ENCODE measurements at places on chromosomes 6 and 20.

- no peak for DNase-seq
These were observed 630.8 kb upstream of the IMPG1 start for GRCh38 chr6:76703285-76703684.

GRCh38 chr6:138726066-138726756 lies 47.4 kb upstream of the CCDC28A start:
- DNase-seq: no peak

GRCh38 chr6:30721198-30722024 lies 1.3 kb downstream of the TUBB start:
- DNase-seq: peak; percentile 96

- no peak for DNase-seq
These were observed 73.3 kb upstream of the LYRM2 start for GRCh38 chr6:89711801-89712200.

- DNase-seq: no peak
These were observed 8.4 kb downstream of the TGM3 start for GRCh38 chr20:2304180-2304579.

DNA sequence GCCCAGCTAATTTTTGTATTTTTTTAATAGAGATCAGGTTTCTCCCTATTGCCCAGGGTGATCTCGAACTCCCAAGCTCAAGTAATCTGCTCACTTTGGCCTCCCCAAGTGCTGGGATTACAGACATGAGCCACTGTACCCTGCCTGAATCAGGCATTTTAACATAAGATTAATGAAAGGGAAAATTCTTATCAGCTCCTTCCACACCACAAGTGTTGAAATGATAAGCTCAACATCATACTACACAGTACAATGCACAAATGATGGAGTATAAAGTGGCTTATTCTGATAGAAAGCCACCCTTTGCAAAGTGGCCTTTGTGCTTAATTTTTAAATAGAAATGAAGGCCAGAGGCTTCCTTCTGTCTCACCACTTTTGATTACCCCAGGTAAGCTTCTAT lies 71.3 kb upstream of the MCHR2 start:
- DNase-seq: no peak

- no peak for DNase-seq
These were observed 1.1 kb downstream of the CTSA start for GRCh38 chr20:45892049-45892825.

DNA sequence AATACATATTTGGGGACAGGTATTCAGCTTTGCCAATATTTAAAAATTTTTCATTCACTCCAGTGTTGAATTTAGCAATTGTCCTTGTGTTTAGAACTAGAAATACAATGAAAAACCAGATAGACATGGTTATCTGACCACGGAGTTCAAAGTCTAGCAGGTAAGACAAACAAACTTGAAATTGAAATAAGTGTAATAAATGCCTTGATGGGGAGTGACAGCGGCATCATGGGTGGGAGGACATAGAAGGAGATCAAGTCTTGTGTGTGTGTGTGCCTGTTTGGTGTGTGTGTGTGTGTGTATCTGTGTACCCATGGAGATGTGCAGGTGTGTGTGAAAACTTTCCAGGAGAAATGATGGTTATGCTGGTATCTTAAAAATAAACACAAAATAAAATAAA lies 750.0 kb upstream of the CITED2 start:
- no peak for DNase-seq

GRCh38 chr6:130043344-130043743 lies 25.0 kb downstream of the L3MBTL3 start:
- DNase-seq: no peak

DNA sequence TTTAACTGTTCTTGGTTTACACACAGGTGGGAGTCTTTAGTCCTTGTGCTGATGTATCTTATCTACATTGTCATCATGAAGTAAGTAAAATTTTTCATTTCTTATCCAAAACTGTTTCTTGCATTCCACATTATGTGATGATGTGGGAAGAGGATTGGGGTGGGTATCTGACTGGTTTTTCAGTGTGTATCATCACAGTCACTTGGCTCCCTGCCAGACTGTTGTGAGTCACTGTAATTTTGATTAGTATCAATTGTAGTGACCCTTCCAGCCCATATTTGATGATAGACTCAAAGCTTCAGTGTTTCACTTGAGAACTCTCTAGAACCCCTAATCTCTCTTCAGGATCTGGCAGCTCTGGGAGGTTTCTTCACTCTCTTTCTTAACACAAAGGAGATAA lies 84.5 kb upstream of the RIN2 start:
- no peak for DNase-seq

DNA sequence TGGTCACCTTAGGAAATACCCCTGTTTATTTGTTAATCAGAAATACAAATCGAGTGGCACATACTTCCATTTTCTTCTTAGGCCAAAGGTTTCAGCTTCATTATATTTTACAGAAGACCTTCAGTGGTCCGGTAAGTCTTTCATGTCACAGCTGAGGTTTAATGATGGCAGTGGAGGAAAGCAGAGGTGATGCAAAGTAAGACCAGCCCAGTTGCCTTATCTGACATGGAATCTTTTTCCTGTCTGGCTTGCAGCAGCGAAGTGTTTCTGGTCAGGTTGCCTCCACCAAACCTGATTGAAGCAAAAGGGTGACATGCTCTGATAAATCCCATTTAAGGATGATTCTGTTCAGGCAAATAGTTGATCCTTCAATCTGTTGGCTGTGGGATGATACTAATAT lies 100.0 kb downstream of the PRDM1 start:
- DNase-seq: no peak

DNA sequence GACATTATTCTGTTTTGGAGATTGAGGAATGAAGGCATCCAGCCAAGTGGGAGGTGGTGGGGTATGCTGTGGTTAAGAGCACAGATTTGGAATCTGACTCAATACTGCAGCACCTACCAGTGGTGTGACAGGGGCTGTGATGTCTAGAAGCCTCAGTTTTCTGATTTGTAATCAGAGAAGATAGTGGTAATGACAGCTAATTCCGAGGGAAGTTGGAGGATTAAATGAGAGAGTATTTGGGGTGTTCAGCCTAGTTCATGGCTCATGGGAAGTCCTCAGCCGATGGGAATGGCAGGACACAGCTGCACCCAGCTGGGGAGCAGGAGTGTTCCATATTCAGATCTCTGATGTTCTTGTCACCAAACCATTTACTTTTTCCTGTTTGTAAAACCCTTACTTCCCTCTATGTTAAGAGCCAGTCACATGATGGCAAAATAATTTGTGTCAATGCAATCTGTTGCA lies 9.3 kb downstream of the SLC9A8 start:
- no peak for DNase-seq

DNA sequence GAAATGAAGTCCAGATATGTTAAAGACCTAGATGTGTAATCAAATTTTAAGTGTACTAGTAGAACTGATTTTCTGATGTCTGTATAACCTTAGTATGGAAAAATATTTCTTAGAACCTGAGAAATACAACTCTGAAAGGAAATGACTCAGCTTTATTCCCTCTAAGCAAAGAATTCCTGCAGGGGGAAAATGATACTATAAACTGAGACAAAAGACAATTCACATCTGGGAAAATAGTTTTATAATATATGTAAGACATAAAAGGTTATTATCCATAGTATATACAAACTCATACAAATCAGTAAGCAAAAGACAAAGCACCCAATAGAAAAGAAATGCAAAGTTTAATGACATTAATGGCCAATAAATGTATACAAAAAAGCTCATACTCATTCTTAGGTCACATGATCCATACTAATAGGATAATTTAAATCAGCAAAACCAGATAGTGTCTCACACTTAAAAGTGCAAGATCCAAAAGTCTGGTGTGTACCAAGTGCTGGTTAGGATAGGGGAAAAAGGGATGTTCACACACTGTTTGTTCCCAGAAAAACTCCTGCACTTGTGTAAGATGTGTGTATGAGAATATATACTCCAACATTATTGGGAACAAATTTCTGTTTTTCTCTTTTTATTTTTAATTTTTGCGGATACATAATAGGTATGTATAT lies 22.6 kb downstream of the RNF217 start:
- DNase-seq: no peak

GRCh38 chr20:19427913-19428312 lies 215.5 kb downstream of the SLC24A3 start:
- no peak for DNase-seq

DNA sequence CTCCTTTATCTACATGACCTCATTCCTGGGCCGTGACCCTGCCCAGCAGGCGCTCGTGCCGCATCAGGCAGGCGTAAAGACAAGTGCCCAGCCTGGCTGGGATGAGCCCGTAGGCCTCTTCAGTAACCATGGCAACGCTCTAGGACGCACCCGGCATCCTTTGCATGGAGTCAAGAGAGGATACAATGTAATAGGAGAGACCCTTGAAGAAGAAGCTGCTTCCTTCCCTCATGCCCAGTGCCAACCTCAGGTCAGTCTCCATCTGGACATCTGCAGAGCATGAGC lies 5.0 kb upstream of the LSM14B start:
- no peak for DNase-seq

GRCh38 chr20:6614836-6615235 lies 152.7 kb upstream of the BMP2 start:
- no peak for DNase-seq

GRCh38 chr20:24816431-24816830 lies 132.6 kb upstream of the CST7 start:
- no peak for DNase-seq

DNA sequence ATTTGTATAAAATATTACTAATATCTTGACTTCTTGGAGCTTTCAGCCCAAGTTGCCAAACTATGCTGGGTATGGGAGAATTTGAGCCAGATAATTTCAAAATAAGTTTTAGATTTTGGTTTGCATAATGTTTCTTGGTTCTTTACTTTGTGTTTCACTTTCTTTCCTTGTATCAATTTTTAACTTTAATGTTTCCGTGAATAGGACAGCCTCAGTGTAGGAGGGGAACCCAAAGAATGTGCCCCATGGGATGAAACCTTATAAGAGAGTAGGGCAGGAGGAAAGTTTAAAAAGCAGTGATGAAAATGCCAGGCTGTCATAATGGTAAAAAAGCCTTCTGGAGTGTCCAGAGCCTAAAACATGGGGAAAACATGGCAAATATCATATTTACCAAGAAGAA lies 252.4 kb upstream of the IRAK1BP1 start:
- no peak for DNase-seq

GRCh38 chr6:125406741-125407140 lies 105.0 kb upstream of the HDDC2 start:
- no peak for DNase-seq

DNA sequence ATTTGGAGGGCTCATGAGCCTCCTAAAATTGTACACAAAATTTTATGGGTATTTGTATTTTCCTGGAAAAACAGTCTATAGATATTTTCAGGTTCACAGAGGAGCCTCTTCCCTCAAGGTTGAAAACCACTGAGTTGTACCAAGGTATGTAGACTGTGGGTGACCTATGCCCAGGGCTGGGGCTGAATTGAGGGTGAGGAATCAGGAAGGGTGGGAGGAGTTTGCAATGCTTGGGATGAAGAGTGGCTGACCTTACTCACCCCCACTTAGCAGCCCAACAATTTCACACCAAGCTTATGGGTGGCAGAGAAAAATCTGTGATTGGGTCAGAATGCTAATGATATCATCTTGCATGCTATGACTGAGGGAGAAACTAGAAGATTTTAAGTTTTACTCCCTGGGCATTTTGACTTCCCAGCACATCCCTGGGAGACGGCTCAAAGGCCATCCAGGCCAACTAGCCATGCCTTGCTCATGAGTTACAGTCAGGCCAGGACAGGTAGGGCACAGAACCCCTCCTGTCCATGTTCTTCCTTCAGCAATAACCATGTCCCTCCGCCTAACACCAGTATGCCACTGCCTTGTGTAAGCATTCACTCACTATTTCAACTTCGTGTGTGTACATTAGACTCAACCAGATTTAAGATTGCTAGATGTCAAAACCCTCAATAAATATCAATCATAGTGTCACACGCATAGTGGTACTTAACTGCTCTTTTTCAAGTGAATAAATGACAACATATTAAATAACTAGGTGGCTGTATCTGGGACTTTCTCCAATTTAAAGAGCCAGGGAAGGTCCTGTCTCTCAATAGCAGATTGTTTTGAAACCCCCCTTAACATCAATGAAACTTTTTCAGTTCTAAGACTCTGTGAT lies 16.6 kb downstream of the ADTRP start:
- no peak for DNase-seq

DNA sequence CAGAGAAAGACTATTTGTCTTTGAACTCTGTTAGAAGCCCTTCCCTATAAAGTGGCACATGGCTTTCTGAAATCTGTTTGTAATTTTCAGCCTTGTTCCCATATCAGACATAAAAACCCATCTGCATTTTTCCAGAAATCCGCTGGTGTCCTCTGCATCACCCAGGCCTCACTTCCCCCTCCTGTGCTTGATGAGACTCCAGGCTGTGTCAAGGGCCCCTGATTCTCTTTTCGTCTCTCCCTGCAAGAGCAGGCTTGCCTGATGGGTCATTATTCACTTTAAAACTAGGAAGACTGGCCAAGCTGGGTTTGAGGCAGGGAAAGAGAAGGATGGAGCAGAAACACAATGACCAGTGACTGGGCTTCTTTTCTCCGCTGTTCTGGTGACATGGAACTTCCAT lies 10.6 kb upstream of the PROKR2 start:
- DNase-seq: no peak

DNA sequence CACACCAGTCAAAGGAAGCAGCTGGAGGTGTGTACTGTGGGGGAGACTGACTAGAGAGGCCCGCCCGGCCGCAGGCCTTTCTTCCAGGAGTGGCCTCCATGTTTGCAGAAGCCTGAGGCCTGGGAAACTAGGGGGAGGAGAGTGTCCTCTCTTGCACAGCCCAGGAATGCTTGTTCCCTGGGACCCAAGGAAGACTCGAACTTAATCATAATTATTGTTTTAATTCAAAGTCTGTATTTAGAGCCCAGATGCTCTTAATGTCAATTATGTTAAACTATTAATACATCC lies 23.1 kb downstream of the BNIP5 start:
- DNase-seq: no peak

DNA sequence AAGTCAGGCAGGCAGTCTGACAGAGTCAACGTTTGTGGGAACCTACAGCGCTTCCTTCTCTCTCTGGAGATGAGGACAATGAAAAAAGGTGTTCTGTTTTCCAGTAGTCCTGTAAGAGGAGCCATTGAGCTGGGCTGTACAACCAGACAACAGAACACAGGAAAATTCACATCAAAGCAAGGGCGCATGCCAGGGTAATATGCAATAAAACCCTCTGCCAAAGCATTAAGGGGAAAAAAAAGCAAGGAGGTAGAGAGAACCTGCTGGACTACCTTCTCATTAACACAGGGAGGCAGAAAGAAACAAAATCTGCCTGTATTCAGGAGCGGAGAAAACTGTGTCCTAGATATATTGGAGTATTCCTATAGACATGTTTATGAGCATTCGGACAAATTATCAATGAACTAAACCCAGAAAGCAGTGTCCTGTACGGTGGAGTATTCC lies 1.3 kb downstream of the RNF24 start:
- no peak for DNase-seq

DNA sequence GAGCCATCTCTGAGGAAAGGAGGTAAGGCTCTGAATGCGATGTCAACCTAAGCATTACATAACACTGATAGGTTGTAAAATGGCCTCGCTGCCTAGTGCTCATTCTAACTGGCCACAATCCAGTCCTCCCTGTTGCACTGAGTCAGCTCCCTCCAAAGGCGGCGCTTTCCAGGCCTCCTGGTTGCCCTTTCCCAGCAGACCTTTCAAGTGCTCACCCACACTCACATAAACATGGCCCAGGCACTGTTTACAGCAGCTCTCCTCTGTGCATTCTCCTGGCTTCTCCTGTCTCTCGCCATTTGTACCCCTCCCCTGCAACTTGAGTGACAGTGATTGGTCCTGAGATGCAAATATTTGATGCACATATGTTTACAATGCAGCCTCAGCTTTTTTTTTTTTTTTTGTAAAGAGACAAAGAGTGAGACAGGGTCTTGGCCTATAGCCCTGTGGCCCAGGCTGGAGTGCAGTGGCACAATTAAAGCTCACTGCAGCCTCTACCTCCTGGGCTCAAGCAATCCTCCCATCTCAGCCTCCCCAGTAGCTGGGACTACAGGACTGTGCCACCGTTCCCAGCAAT lies 36.8 kb upstream of the PRND start:
- no peak for DNase-seq

Data from stimulated activated CD8-positive, alpha-beta memory T cell treated with anti-CD3 and anti-CD28 coated beads, Interleukin-4, amount 100 ng/mL, for 24 hours (primary cell).